NCI-H187 (cell line): ENCODE measurements at places on chromosomes 5 and 9.
A peak's percentile ranks its signal among the peaks of the same experiment; 100 is the strongest.

- no peak for DNase-seq
Observed at GRCh38 chr9:5945112-5945511, 54.4 kb downstream of the MLANA start.

GRCh38 chr5:72245546-72245945, 74.5 kb downstream of the MRPS27 start:
- DNase-seq = no peak

GRCh38 chr5:139635606-139636206, 12.4 kb upstream of the CXXC5 start:
- DNase-seq = peak; percentile 32

DNA sequence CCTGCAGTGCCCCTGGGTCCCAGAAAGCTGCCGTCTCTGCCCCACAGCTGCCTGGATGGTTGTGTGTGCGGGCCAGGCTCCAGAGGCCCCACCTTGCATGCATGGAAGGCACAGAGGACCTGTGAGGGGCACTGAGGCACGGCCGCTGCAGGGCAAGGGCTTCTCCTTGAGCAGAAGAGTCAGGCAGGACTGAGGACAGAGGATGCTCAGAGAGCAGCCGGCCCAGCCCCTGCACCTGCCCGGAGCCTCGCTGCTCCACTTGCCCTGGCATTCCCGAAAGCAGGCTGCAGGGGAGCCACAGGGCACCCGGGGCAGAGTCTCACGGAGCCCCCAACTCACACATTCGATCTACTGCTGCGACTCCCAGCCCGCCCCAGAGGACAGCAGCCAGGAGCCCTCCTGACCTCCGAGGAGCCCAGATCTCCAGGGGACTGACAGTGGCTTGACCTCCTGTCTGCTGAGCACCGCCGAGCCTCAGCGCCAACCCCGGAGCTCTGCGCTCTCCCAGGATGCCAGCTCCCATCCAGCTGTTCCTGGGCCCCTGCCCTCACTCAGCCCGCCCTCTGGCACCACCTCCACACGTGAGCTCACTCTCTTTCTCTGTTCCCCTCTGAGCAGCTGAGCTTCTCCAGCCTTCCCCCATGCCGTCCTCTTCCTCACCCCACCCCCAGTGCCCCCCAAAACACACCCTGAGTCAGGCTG, 95.0 kb downstream of the KCNT1 start:
- no peak for DNase-seq

DNA sequence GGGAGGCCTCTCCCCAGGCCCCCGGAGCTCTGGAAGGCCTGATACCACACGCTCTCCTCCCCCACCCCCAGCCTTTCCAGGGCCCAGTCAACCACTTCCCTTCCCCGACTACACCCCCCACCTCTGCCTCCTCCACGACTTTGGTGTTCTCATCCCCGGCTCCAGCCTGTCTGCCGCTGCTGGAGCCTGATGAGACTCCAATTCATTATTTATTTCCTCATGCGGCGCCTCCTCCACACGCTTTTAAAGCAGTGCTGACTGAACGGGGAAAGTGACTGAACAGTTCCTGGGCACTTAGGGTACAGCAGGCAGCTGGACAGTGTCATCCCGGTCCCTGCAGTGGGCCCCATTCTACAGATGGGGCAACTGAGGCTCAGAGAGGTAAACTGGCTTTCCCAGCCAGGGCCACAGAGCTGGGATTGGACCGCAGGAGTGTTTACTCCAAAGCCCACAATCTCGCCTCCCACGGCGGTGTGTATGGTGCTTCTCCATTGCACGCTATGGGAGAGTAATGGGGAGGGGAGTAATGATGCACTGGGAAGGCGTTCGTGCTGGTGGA, 15.9 kb upstream of the RPL26L1 start:
- DNase-seq = no peak

- DNase-seq = no peak
Observed at GRCh38 chr5:34803974-34804732, 34.8 kb upstream of the TTC23L start.

GRCh38 chr5:132369474-132370180, at the start of gene SLC22A5:
Gene SLC22A5 (plus strand): TSS chr5:132369710. CDS start chr5:132369973, 263 bp downstream.
- DNase-seq = no peak

GRCh38 chr5:39761199-39761950, 336.6 kb upstream of the DAB2 start:
- no peak for DNase-seq

- DNase-seq = peak; percentile 57
Observed at GRCh38 chr9:1837453-1838084, 177.6 kb upstream of the SMARCA2 start.

GRCh38 chr5:61397238-61397637, 65.2 kb downstream of the ZSWIM6 start:
- no peak for DNase-seq

GRCh38 chr9:123391233-123391632, 35.2 kb downstream of the CRB2 start:
- DNase-seq = no peak

DNA sequence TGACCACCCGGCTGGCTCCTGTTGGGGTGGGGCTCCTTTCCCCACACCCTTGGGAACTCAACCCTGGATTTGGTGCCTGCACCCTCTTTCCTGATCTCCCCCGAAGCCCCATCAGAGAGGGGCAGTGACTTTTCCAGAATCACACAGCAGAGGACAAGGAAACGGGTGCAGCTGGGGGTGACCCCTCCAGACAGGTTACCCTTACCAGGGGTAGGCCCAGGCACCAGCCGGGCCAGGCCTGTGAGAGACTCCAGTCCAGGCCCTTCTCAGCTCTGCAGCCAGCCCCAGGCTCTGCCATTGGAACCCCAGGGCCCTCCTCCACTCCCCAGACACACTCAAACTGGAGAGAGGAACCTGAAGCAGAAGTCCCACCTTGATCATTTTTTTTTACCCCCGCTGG, 19.0 kb upstream of the PHYHD1 start:
- no peak for DNase-seq

DNA sequence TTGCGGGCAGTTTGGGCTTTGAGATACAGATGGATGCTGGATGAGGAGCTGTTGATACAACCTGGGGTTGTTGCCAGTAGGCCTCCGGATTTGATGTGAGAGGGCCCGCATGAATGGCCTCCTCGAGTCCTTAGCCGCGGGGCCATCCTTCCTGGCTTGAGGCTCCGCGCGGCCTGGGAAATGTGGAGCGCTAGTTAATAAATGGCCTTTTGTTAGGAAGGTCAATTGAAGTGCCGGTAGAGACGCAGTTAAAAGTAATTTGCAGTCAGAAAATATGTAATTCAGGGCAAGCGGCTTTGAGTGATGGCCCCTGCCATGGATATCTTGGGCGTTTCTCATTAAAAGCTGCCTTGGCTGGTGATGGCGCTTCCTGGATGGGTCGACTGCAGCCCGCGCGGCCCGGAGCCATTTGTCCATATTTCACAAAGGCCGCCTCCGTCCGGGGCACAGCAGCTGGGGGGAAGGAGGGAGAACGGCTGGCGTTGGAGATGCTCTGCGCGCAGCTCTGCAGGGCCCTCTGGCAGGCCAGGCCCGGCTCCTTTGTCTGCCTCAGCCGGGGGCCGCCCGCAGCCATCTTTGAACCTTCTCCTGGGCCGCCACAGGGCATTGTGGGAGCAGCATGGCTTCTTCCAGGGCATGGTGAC, 11.2 kb downstream of the MVB12B start:
- DNase-seq = no peak

DNA sequence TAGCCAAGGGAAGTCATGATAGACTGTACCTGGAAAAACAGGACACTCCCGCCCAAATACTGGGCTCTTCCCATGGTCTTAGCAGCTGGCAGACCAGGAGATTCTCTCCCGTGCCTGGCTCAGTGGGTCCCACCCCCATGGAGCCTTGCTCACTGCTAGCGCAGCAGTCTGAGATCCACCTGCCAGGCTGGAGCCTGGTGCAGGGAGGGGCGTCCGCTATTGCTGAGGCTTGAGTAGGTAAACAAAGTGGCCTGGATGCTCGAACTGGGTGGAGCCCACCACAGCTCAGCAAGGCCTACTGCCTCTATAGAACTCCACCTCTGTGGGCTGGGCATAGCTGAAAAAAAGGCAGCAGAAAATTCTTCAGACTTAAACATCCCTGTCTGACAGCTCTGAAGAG, 10.1 kb upstream of the THG1L start:
- no peak for DNase-seq

GRCh38 chr9:72048850-72049249, 11.6 kb downstream of the C9orf57 start:
- DNase-seq = no peak

DNA sequence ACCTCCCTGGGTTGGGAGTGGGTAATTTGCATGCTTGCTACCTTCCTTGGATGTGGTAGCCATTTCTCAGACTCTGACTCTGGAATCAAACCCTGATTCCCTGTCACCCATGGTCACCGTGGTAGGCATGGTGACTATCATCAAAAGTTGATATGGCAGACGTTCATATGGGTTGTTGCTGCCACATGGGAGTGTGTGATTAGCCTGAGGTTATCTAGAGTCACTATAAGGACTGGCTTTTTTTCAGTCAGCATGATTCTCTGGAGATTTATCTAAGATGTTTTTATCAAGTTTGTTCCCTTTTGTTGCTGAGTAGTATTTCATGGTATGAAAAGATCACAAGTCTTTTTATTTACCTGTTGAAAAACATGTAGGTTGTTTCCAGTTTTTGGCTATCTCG, 7.0 kb downstream of the RCL1 start:
- DNase-seq = no peak

GRCh38 chr9:131874447-131874846, 134.6 kb upstream of the RAPGEF1 start:
- no peak for DNase-seq

- DNase-seq = peak; percentile 17
Observed at GRCh38 chr5:144203750-144204596, 33.3 kb downstream of the KCTD16 start.

- no peak for DNase-seq
Observed at GRCh38 chr9:112112519-112112918, 62.6 kb downstream of the SUSD1 start.

- DNase-seq = no peak
Observed at GRCh38 chr9:135440620-135441019, 39.0 kb upstream of the PPP1R26 start.

GRCh38 chr5:157157293-157157891, 8.7 kb downstream of the GARIN3 start:
- DNase-seq = no peak

- DNase-seq = peak; percentile 33
Observed at GRCh38 chr9:131656356-131657036, 83.4 kb downstream of the RAPGEF1 start.

- no peak for DNase-seq
Observed at GRCh38 chr5:91416491-91416890, 33.4 kb upstream of the ARRDC3 start.

GRCh38 chr9:18580151-18580550, 106.2 kb downstream of the ADAMTSL1 start:
- DNase-seq = no peak

- no peak for DNase-seq
Observed at GRCh38 chr9:110671849-110672248, 3.3 kb downstream of the MUSK start.

GRCh38 chr5:113266913-113267227, 167.9 kb downstream of the TSSK1B start:
- no peak for DNase-seq

DNA sequence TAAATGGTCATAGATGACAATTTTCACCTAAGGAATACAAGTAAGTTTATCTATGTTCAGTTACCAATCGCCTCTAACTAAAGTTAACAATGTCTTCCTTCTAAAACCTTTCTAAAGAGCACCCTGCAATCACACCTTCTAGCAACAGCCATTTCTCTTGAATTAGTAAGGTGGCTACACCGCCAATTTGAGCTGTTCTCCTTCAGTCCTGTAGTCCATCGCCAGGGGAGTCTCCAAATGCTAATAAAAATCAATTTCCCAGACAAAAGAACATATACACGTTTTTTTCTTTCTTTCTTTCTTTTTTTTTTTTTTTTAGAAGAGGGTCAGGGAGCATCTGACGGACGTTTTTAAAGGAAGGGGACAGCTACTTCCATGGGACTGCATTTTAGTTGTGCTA, 729 bp upstream of the RORB start:
- no peak for DNase-seq

DNA sequence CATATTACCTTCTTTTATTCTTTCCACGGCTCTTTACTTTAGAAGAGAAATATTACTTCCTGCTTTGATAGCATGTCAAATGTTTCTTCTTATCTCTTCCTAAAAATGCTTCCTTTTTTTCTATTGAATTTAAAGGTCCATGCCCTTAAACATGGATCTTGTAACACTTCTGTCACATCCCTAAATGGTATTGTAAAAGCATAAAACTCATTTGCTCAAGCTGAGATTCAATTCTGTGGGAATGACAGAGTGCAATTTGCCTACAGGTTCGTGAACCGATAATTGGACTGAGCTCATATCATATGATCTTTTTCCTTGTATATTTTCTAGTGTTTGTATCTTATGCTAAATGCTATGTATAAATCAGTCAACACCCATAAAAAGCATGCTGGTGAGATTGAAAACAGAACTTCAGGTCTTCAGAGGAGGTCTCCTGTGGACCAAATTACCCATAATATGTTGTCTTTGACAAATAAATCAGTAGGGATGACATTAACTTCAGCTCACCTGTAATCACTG, 429.3 kb downstream of the TMEM232 start:
- DNase-seq = no peak

DNA sequence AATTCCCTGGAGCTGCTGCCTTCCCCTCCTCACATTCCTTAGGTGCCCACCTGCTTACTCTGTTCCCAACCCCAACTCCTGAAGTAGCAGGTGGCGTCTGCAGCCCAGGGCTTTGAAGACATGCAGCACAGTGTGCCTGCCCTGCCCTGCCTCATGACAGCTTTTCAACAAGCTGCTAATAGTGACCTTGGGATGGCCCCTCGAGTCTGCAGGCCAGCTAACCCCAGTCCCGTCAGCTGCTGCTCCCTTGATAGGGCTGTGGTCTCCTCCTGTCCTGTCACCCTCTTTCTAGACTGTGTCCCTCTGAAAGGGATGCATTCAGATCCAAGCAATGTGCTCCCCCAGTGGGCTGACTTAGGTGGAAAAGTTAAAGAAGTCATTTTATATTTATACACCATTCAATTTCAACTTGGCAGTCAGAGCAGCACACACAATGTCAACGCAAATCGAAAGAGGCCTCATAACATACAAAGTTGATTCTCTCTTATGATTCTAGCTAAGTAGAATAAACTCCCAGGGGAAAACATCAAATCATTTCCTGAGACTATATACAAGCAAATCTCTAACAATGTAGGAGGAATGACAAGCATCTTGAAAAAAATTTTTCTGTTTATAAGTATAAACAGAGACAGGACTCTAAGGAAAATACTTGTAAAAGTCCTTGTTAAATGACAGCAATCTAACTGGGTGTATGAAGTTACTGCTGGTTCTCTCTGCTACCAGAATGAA, 37.9 kb downstream of the ADRB2 start:
- no peak for DNase-seq

DNA sequence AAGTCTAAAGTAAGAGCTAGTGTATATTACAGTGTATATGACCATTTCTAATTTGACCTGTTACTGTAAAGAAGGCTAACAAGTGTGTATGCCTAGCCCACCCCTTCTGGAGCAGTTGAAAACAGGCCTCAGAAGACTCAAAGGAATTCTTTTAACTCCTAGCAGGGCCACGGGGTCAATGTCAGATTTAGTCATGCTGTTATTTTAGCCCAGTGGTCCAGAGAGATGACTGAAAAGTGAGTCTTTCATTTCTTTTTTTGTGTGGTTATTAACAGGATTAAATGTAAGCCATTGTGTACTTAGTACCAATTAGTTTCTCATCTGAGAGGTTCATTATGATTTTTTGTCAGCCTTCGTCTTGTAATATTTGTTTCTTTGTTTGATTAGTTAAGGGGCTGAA, 24.4 kb downstream of the ZCCHC7 start:
- DNase-seq = no peak

GRCh38 chr5:116881921-116882531, 307.4 kb upstream of the SEMA6A start:
- DNase-seq = peak; percentile 29

GRCh38 chr5:37876943-37877342, 37.1 kb upstream of the GDNF start:
- DNase-seq = no peak
